ENCODE measurements at places on chromosomes 4 and X.

DNA sequence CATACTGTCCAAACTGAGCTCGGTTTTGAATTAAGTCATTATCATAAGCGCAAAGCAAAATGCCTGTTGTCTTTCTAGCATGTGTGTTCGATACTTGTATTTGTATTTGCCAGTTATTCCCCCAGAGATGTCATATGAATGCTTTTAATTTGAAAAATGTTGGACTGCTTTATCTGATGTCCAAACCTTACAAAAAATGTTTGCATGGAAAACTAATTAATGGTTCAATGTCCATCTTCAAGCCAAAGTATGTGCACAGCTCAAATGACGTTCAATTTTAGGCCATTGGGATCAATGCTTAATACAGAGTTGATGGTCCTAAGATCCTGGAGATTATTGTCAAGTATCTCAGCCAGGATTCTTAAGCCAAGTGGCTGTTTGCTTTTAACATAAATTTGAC is 17.2 kb upstream of the HPGDS start:
- no peak for DNase-seq

GRCh38 chr4:130825284-130825683 is 1729.3 kb downstream of the C4orf33 start:
- DNase-seq = no peak

- DNase-seq = no peak
Measured at GRCh38 chr4:48315728-48316630, 25.4 kb upstream of the SLAIN2 start.

DNA sequence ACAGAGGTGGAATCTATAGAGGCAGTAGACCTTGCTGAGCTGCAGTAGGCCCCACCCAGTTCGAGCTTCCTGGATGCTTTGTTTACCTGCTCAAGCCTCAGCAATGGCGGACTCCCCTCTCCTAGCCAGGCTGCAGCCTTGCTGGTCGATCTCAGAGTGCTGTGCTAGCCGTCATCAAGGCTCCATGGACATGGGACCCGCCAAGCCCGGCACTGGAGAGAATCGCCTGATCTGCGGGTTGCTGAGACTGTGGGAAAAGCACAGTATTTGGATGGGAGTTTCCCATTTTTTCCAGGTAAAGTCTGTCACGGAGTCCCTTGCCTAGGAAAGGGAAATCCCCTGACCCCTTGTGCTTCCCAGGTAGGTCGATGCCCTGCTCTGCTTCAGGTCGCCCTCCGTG is 124.8 kb upstream of the KLF8 start:
- no peak for DNase-seq

DNA sequence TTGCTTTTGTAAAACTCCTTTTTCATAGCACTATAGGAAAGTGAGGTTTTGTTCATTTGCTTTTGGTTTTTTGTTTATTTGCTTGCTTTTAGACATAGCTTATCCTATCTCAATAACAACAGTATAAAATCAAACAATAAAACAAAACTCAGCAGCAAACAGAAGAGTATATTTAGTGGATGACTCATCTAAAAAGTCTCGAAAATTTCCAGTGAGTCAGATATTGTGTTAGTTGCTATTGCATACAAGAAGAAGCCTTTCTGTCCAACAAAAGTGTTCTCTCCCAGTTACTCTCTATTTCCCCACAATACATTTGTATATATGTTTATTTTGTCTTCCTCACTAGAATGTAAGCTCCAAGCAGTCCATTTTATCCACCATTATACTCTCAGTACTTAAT is 36.0 kb upstream of the NPNT start:
- DNase-seq = no peak

DNA sequence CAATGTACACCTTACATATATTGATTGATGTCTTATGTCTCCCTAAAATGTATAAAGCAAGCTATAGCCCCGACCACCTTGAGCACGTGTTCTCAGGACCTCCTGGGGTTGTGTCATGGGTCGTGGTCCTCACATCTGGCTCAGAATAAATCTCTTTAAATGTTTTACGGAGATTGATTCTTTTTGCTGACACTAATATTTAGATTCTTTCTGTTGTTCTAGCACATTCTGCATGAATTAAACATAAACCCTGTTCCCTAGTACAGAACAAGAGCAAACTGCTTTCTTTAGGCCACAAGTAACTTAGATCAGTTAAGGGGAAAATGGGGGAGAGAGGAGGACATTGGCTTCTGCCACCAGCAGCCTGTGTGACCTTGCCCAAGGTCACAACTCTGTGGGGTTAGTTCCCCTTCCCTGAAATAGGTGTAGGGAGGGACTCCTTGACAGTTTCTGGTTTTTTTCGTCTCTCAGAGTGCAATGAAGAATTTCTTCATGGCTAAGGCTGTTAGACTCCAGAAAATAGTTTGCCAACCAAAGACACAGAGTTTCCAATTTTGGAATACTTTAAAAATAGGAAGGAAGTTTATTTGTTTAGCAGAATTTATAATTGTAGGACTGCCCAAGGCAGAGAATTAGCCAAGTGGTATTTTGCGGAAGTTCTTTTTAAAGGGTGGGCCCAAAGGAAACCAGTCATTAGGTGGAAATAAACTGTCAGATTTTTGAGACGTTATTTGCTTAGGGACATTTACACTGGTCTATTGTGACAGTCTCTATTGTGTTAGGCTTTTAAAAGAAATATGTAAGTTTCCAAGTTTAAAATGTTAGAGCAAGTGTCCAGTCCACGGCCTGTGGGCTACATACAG is 29.4 kb downstream of the PTTG2 start:
- no peak for DNase-seq

GRCh38 chr4:81213671-81214070 is 1.4 kb downstream of the PRKG2 start:
- DNase-seq = no peak

DNA sequence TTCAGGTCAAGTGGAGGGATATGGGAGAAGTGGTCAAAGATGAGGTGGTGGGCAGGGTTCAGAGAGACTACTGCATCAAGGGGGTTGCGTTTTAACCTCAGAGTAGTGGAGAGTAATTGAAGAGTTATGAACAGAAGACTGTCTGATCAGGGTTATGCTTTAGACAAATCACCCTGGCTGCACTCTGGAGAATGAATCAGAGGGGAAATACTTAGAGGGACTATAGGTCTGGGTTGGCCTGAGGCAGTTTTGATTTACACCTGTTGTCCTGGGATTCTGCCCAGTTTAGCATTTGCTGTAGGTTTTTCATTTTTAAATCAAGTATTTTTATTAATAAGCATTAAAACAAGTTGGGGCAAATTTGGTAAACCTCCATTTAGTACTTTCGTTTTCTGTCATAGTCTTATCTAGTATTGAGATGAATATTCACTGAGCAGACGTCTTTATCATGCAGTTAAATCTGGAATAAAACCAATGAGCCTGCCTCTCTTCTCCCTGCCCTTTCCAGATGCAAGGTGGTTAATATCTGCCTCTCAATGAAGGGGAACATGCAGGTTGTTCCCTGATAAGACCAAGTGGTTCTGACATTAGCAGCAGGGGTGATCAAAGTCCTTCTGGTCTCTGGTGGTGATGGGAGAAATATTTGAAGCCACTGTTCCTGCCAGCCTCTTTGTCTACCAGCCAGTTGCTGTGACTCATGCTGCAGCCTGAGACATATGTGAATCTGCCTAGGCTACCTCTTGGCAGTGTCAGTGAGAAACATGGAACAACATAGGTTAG is 116.0 kb upstream of the RPS6KA3 start:
- DNase-seq = no peak

GRCh38 chr4:162015090-162015489 is 148.7 kb downstream of the FSTL5 start:
- no peak for DNase-seq

- DNase-seq = no peak
Measured at GRCh38 chr4:36549252-36549651, 267.8 kb downstream of the DTHD1 start.

DNA sequence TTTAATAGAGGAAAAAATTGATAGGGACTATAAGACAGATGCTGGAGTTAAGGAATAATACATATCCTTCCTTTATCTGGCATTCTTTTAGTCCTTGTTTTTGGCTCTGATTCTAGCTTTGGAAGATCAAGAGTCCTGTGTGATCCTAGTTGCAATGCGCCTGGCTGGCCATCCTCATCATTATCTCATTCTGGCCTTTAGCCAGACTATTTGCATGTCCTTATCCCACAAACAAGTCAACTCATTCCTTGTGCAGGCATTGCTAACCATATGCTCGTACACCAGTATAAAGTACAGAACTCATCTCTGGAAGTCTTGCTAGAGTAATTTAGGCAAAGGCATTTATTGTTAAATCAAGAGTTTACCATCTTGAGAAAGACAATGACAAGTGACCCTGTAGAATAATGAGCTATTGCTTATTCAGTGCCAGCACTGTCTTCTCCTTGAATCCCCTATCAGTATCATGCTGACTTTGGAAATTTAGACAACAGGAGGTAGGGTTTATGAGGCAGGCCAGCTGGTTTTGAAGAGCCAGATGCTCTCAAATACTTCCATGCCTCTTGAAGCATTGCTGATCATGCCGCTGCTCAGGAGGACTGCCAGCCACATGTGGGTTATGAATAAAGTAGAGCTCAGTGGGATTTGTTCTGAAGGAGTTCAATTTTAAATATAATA is 1730.3 kb upstream of the TENM3 start:
- DNase-seq = no peak

- no peak for DNase-seq
Measured at GRCh38 chr4:39892988-39893692, 84.6 kb downstream of the PDS5A start.

GRCh38 chrX:153777261-153778090 is 3.4 kb upstream of the SRPK3 start:
- no peak for DNase-seq

- DNase-seq = no peak
Measured at GRCh38 chrX:3514996-3515395, 168.5 kb upstream of the MXRA5 start.

DNA sequence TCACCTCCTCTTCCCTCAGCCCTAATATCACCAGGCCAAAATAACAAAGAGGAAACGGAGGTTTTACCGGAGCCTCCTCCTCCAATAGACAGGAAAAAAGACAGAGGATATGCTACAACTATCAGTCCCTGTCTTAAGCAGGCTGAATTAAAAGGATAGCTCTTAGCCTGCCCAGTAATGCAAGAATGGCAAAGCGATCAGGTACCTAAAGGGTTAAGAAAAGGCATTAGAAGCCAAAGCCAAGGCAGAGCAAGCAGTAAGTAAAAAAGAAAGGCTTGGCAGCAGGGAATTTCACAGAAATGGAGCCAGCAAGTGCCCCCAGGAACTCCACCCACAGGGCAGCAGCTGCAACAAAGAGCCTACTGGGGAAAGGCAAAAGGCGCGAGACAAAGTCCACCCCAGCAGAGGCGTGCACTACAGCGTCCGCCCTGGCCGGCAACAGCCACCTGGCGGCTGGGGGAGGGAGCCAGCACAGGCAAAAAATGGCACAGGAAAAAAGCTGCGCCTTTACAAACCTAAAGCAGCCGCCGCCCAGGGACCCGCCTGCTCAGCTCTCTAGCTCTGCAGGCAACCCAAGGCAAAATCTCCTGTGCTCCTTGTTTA is 220.6 kb upstream of the ZC4H2 start:
- DNase-seq = no peak

DNA sequence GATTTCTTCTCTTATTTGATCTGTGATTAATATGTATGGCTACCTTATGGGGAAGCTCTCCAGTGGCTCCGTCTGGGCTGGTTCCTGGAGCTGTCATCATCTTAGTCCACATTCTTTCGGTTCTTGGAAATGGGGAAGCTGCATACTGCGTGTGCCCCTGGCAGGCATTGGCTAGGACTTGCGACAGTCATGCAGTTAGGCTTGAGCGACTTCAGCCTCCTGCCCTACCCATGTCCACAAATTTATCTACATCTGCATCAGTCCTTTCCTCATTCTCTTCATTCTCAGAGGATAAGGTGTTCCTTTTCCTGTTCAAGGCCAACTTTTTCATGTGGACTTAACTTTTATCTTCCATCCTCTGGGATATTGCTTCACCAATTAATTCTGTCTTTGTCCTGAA is 214.2 kb downstream of the RELL1 start:
- no peak for DNase-seq

DNA sequence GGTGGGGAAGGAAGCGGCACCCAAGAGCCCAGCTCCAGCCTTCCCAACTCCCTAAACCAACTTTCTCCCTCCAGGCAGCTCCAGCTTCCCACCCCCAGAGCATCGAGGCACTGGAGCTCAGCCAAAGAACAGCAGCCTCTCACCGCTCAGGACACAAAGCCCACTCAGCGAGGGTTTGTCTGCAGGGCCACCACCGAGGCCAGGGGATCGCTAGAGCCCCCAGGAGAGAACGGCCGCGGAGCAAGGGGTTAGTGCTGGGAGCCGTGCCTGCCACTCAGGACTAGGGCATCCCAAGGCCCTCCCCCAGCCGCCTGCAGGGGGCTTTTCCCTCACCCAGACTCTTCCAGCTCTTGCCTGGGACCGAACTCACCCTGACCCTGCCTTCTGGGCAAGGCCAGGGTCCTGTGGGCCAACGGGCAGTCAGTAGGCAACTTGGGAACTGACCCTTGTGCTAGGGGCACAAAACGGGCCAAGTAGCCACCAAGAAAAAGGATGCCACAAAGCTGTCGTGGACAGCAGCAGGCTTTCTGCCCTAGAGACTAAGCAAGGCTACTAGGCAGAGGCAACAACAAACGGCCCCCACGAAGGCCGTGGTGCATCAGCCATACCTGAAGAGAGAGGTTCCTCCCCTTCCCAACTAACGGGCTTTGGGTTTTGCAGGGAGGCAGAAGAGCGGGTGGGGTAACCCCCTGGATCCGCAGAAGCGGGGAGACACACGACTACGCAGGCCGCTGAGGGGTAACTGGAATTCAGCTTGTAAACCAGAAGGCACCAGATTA is 2.3 kb downstream of the HCFC1 start:
- DNase-seq = no peak

- DNase-seq = no peak
Measured at GRCh38 chr4:158856852-158857251, 88.0 kb downstream of the FNIP2 start.

- DNase-seq = no peak
Measured at GRCh38 chr4:139809757-139810140, 144.1 kb downstream of the MGST2 start.

- DNase-seq = no peak
Measured at GRCh38 chrX:113260474-113260873, 419.8 kb upstream of the AMOT start.

DNA sequence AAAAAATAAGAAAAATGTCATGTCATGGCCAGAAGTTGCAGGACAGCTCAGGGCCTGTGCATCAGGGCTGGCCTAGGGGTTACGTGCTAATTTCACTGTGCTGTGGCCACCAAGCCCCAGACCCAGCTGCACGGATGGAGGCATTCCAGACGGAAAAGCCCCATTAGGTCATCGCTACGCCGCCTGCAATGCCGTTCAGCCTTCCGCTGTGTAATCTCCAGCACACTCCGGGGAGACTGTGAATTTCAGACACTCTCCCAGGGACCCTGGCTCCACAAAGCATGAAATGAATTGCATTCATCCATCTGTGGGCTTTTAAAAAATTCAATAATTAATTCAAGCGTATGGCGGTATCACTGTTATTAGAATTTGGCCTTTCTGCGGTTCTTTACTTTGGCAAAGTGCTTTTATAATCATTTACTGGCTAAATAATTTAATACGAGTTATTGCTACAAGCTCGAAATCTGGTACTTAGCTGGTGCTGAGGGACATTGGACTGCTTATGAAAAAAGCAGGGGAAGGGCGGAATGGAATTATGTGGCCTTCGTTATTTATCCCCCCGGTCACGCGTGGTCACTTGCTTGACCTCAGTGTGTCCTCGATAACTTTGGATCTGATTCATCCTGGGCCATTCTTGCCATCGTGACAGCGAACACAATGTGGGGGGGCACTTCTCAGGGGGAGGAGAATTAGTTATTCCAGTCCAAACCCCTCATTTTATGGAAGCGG is 9.0 kb upstream of the NSG1 start:
- no peak for DNase-seq

GRCh38 chr4:149723065-149723464 is 92.6 kb downstream of the IQCM start:
- DNase-seq = no peak
